Activated naive CD4-positive, alpha-beta T cell (primary cell): ENCODE measurements at places on chromosomes 12 and 14.

GRCh38 chr12:51953089-51953488 lies 1.6 kb downstream of the ACVR1B start:
- no peak for DNase-seq

DNA sequence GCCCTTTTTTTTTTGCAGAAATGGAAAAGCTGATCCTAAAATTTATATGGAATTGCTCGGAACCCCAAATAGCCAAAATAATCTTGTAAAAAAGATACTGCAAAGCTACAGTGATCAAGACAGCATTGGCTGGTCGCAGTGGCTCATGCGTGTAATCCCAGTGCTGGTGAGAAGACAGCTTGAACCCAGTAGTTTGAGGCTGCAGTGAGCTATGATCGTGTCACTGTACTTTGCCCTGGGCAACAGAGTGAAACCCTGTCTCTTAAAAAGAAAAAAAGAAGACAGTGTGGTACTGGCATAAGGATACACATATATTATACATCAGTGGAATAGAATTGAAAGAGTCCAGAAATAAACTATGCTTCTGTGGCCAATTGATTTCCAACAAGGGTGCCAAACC lies 5.4 kb downstream of the ITGB7 start:
- DNase-seq = no peak

- DNase-seq = no peak
Observed at GRCh38 chr12:132143336-132144071, 615 bp downstream of the DDX51 start.

- no peak for DNase-seq
Observed at GRCh38 chr14:63638493-63638892, 3.2 kb downstream of the WDR89 start.

DNA sequence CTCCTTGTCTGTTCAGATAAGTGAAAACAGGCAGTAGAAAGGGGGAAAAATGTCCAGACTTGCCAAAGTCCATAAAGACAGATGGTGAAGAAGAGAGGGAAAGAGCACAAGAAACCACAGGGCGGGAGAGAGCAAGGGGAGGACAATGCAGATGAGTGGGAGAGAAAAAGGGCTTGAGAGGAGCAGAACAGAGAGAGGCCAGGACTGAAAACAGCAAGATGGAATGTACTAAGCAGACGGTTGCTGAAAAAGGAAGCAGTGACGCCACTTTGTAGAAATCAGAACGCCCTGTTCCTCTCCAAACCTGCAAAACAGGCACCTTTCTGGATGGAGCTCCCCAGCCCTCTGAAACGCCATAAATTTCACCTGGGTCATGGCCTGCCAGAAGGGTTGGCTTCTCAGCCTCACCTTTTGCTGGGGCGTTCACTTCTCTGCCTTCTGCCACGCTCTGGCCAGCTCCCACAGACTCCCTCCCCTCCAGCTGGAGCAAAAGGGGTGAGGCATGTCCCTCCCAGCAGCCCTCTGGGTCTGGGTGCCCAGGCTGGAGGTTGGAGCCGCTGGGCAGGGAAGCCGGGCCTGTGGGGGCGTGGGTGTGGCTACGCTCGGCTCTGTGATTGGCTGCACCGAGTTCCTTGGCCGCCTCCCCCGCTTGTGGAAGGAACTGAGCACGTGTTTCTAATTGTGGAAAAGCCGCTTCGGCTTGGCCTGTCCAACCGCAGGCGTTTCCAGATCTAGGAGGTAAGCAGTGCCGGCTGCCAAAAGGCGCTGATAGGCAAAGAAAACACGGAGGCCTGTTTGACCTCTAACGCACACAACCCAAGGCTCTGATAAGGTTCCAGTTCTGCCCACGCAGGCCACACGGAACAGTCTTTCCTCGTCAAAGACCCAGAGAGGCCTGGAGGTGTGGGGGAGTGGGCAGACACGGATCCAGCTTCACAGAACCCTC lies 29.3 kb downstream of the SLC7A8 start:
- no peak for DNase-seq

GRCh38 chr12:68839183-68840147 lies 31.5 kb downstream of the MDM2 start:
- no peak for DNase-seq

DNA sequence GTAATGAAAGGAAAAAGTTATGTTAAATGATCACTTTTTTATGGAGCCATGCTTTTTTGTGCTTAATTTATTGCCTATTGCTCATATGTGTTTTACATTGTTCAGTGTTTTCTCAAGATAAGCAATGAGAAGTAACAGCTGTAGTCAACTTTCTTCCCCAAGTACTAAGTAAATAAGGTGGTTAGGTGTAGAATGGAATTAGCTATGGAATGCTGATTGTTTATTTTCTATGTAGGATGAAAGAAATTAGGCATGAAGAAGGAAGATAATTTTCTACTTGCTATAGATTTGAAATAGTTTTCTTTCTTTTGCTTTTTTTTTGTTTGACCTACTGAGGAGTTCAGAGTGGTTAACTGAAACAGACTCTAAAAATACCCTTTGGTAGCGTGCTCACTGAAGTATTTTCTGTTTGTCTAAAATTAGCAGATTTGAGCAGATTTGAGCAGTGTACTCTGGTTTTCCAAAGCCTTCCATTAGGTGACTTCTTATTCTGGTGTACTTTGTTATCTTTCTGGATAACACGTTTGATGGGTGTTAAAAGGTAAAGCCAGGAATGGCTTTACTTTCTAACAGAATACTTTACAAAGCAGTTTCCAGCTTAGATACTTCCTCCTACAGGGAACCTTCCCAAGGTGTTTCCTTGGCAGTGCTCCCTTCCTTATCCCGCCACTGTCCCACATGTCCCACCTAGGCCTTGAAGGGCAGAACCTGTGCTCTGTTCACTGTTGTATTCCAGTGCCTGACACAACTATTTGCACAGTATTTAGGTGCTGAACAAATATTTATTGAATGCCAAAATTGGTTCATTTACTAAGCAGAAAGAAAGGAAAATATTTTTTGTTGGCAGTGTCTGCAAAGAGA lies 56.0 kb downstream of the RASSF3 start:
- DNase-seq = no peak

DNA sequence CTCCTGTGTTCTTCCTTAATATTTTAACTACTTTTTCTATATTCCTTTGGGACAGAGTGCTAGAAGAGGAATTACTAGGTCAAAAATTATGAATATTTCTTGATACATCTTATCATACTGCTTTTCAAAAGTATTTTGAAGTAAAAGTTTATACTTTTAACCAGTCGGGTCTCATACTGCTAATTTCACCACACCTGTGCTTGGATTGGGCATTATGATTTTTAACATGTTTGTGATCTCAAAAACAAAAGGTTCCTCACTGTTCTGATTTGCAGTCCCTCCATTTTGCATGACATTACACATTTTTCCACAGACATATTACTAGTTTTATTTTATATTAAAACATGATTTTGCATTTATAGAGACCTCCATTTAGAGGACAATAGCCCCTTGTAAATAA lies 32.9 kb downstream of the MRPL42 start:
- no peak for DNase-seq

- DNase-seq = no peak
Observed at GRCh38 chr12:46617167-46617566, 208.6 kb downstream of the SLC38A4 start.

DNA sequence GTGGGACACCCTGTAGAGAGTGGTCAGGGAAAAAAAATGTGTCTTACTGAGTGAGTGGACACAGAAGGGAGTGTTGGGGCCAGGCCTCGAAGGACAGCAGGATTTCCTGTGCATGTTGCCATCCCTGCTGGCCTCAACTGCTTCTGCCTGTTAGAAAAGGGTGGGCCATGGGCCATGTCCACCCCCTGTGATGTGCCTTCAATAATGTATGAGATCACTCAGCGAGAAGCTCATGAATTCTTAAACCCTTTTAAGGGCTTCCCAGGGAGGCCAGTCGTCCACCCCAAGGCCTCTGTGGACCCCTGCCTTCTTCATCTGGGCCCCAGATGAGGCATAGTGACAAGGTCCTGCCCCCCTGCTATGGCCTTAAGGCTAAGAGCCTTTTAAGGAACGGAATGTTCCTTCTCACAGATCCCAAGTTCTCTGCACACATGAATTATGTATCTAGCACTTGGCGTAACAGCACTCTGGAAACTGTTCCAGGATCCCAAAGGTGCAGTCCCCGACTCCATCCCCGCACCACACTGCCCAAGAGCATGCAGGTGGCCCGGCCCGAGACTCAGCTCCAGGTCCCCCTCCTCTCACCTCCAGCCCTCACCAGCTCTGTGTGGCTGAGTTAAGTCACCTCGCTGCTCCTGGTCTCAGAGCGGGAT lies 8.9 kb upstream of the C14orf132 start:
- DNase-seq = no peak
